ENCODE measurements at places on chromosomes 6 and 20. TPM values are rescaled to one million over a fixed set of nuclear protein-coding genes. Genes with fewer than 3 reads are reported as not detected.

- DNase-seq = no peak
These were observed 42.9 kb upstream of the PDE10A start for GRCh38 chr6:165705941-165706340.

The BPIFA1 gene
- not detected for total RNA-seq

DNA sequence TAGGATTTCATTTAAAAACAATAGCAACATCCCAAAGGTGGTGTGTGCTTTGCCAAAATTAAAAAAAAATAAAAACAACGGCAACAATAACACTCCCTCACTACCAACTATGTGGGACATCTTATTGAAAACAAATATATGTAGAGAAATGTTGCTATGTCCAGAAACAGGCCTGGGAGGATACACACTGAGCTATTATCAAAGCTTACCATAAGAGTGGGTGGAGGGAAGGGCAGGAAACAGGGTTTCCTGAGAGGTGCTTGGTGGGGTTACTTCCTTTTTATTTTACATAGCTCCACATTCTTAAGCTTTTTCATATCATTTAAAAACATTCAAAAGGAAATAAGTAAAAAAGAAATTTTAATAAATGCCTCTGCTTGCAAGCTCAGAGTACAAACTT is 150.0 kb upstream of the RIPOR2 start:
- no peak for DNase-seq

- no peak for DNase-seq
These were observed 9.2 kb downstream of the SYNDIG1 start for GRCh38 chr20:24478584-24478983.

DNA sequence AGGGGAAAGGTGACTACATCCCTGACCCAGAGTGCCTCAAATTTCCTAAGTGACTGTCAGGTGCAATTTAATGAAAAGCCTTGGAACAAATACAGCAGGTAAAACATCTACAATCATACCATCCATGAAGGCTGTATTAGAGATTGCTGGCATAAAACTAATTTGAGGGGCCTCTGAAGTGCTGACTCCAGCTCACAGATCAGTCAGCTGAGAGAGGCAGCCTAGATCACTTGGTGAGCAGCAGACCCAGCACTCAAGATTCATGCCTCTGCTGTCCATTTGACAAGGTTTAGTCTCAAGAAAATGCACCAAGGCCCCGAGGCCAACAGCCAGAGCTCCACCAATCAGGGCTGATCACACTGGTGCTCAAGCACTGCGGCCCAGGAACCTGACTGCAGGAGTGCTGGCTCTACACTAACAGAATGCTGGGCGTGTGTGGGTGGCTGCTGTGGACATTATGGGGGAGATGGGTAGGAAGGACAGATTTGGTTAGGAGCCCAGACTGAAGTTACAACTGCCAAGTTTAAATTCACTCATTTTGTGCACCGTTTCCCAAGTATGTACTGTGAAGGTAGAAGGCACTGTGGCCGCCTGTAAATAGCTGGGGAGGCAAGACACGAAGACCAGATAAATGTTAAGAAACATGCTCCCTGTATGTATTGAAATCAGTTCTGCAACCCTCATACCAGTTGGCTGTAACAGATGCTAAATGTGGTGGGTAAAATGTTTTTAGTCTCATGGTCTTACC is 28.2 kb downstream of the SNX5 start:
- no peak for DNase-seq

Data from LHCN-M2 (cell line).